ENCODE measurements at places on chromosomes 4 and X.

DNA sequence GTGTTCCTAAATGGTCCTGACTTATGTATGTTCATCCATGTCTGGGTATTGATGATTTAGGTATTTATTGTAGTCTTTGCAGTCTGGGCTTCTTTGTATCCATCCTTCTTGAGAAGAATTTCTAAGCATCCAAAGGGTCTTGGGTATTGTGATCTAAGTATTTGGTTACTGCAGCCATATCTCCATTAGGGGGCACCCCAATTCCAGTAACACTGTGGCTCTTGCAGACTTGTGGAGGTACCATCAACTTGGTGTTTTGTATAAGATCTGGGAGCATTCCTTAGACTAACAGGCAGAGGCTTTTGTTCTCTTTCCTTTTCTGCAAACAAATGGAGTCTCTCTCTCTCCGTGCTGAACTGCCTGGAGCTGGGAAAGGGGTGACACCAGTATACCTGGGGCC is 113.7 kb upstream of the NEXMIF start:
- DNase-seq, result no peak

DNA sequence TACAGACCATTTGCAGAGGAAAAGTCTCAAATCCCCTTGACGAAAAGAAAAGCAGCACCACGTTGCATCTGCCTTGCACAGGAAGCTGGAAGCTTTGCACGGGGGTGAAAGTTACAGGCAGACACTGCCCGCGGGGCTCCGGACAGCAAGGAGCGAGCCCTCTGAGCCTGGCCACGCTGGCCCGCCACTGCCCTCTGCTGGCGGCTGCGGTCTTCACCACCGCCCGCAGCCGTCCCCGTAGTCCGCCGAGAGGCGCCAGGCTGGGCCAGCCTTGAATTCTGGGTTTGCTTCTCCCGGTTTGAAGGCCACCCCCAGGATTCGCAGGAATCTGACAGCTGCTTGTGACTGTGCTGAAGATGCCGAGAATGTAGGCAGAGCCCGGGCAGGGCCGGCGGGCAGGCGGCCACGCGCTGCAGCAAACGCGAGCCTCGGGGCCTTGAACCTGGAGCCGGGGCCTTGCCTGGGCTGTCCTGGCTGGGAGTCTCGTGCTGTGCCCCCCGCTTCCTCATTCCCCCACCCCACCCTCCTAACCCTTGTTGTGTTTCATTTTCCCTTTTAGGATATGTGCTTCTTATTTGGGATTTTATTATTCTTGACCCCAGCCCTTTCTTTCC is 49.2 kb downstream of the ENPP6 start:
- DNase-seq, result peak; percentile 14

DNA sequence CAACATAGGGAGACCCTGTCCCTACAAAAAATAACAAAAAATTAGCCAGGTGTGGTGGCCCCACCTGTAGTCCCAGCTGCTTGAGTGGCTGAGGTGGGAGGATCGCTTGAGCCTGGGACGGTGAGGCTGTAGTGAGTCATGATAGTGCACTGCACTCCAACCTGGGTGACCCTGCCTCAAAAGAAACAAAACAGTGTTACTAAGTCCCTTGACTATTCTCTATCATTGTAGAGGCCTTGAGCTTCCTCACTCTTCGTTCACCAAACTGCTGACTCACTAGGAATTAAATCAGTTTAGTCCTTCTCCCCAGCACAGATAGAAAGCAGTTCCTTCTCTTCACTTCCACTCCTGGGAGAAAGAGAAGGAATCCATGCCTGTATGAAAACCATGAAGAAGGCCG is 14.5 kb downstream of the CDS1 start:
- no peak for DNase-seq

- peak; percentile 68 for DNase-seq
These were observed 2528.4 kb downstream of the ARAP2 start for GRCh38 chr4:33715841-33716395.

- DNase-seq, result no peak
These were observed 11.3 kb upstream of the LIMCH1 start for GRCh38 chr4:41526628-41527027.
